ENCODE measurements at places on chromosomes 2 and 18.

GRCh38 chr2:53724536-53724935, 43.1 kb upstream of the CHAC2 start:
- no peak for DNase-seq

DNA sequence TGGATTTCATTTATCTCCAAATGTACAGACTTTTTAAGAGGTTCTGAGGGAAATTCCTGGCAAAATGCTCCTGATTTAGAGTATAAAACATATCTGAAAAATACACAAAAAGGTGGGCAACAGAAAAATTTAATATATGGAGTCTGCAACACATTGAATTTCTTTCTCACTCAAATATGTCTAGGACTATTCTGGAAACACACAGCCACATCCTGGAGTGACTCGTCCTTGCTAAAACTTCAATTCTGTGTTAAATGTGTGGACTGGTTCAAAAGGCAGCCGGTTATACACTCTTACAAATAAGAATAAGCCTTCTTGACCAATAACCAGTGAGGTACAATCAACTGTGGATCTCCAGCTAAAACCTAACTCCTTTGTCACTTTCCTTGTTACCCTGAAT, 44.1 kb upstream of the RND3 start:
- DNase-seq, result no peak

DNA sequence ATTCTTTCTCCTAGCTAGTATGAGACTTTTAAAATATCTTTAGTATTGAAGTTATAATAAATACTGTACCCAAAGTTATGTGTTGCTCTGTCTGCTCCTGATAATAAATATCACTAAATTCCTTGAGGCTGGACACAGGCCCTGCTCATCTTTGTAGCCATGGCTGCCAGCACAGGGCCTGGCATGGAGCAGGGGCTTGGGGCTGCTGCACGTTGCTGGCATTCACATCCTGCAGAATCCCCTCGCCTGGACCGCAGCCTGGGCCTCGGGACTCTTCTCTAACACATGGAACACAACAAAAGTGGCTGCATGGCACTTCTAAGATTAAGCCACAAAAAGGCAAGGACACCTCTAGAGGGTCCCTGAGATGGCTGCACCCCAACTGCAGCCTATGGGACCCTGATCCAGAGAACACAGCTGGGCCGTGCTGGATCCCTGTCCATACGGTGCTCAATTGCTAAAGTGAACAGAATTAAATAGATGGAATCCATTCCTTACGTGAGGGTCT, 477.5 kb upstream of the MYT1L start:
- DNase-seq, result no peak

DNA sequence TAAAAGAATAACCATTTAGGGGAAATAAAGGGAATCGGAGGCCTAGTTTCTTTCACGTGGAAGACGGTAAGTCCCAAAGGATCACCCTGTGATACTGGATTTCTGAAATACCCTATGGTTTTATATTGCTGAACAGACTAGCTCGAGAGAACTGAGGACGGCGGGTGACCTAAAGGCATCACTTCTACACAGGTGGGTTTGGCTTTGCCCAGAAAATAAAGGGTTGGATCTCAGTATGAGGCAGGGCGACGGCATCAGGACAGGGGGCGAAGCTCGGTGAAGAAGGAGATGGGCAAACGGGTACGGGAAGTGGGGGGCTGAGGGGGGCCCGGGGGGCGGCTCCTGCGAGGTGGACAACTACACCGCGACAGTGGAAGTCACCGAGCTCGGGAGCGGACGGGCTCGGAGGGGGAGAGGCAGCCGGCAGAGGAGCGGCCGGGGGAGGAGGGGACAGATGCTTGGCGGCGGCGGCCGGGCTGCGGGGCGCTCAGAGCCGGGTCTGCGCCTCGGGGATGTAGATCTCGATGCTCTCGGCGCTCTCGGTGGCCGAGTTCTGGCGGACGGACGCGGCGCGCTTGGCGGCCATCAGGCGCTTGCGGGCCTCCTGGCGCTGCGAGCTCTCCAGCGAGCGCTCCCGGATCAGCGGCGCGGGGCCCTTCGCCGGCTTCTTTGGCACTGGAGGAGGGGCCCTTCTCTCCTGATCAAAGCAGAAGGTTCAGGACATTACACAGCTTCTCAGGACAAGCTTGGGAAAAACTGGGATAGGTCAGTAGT, 48.9 kb downstream of the TGIF1 start:
- peak; percentile 46 for DNase-seq
